ENCODE measurements at places on chromosomes 16 and 17.

DNA sequence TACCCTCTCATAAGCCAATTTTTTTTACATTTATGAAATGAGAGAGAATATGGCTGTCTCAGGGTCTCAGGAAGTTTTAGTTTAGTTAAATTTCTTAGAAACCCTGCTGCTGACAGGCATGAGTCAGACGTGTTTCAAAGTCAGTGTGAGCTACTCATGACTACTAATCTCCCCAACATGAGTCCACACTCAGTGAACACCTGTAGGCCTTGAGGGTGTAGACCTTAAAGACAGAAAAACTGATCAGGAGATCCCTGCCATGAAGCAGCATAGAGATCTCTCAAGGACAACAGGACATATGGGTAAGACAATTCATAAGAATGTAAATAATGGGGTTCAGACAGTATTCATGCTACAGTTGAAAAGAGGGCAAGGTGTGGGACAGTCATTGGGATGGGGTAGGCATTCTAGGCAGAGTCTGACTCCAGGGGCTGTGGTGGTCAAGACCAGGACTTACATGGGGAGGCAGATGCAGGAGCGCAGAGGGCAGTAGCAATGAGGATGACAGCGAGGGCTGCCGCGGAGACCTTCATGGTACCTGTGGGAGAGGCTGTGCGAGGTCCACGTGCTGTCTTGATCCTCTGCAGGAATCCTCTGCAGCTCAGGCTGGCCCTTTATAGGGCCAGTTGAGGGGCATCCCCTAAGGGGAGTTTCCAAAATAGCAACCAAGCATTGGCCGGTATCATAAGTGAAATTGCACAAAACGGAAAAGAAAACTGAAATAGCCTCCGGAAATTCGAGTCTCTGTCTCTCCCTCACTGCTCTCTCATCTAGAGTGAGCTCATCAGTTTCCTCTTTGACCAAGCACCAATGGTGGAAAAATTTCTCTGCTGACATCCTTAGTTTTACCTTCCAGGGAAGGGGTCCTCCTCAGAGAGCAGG lies at the start of gene CCL5:
CCL5 (minus strand) TSS at position 588 of the 882 bp plus-strand sequence.
- DNase-seq, result no peak

DNA sequence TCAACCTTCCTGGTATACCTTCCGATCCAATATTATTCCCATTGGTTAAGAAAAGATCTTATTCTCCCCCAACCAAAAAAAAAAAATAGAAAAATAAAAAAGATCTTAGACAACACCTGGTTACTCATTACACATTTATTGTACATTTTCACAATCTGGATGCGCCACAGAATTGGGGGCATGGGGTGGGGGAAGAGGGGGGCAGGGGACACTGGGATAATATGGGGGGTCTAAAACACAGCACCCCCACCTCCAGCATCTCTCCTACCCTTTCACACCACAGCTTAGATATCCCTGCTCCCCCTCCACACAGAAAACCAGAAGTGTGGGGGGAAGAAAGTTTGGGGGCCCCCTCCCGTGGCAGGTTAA lies 3.7 kb downstream of the VAMP2 start:
- no peak for DNase-seq

- DNase-seq, result no peak
These were observed 23.1 kb downstream of the STAT3 start for GRCh38 chr17:42365136-42365535.

- DNase-seq, result no peak
These were observed 58.2 kb upstream of the LHX1 start for GRCh38 chr17:36879027-36879426.

- no peak for DNase-seq
These were observed 8.0 kb downstream of the EIF4A3 start for GRCh38 chr17:80138856-80139426.

- DNase-seq, result peak; percentile 80
These were observed at the start of gene SRCAP for GRCh38 chr16:30698816-30699614. Gene SRCAP, plus strand, starts transcription at chr16:30699171. Its CDS starts 1,654 bp downstream, at chr16:30700825.

GRCh38 chr16:77112746-77113145 lies 78.2 kb upstream of the MON1B start:
- no peak for DNase-seq

- DNase-seq, result no peak
These were observed 14.0 kb upstream of the ATP2C2 start for GRCh38 chr16:84354306-84354705.

- DNase-seq, result no peak
These were observed 24.8 kb upstream of the MYO18A start for GRCh38 chr17:29205047-29205446.
